ENCODE measurements at places on chromosomes 3 and 15.

- no peak for ATAC-seq
Observed at GRCh38 chr15:29119847-29120246, 149.8 kb downstream of the NSMCE3 start.

DNA sequence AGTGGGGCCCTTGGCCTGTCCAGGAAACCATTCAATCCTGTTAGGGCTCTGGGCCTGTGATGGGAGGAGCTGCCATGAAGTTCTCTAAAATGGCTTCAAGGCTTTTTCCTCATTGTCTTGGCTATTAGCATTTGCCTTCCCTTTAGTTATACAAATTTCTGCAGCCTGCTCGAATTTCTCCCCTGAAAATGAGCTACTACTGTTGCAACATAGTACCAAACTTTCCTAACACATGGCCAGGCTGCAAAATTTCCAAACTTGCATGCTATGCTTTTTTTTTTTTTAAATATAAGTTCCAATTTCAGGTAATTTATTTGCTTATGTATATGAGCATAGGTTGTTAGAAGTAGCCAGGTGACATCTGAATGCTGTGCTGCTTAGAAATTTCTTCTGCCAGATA lies 560.8 kb upstream of the TBL1XR1 start:
- no peak for ATAC-seq

GRCh38 chr3:66133050-66133757 lies 87.6 kb upstream of the SLC25A26 start:
- ATAC-seq: peak; percentile 92

DNA sequence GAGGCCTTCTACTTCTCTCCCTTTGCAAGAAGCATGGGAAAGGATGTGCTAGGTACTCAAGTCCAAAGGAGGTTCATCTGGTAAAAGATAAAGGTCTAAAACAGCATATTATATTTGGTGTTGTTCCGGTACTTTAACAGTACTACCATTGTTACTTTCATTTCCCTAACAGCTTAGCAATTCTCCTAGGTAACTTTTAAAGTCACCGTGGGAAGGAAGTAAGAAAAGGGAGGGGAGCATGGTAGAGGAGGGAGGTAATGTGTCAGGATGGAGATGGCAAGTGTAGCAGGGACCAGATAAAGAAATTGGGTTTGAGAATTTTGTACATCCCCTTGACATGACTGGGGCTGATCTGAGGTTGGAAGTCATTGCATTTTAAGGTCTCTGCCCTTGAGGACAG lies 89.4 kb upstream of the SKOR1 start:
- ATAC-seq: no peak

DNA sequence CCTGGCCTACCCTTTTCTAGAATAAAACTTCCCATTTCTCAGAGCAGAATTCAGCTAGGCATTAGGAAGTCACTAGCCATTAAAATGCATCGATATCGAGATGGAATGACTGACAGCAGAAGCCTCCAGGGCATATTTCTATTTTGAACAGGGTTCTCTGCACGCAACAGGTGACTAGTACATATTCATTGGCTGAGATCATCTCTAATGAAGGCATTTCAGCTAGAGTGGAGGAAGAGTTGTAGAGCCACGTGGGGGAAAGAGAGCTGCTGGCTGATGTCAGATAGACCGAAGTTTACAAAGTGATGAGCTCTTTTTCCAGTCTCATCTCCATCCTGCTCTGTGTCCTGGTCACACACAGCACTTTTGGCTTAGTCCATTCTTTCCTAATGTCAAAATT lies 7.5 kb downstream of the TMEM40 start:
- no peak for ATAC-seq

DNA sequence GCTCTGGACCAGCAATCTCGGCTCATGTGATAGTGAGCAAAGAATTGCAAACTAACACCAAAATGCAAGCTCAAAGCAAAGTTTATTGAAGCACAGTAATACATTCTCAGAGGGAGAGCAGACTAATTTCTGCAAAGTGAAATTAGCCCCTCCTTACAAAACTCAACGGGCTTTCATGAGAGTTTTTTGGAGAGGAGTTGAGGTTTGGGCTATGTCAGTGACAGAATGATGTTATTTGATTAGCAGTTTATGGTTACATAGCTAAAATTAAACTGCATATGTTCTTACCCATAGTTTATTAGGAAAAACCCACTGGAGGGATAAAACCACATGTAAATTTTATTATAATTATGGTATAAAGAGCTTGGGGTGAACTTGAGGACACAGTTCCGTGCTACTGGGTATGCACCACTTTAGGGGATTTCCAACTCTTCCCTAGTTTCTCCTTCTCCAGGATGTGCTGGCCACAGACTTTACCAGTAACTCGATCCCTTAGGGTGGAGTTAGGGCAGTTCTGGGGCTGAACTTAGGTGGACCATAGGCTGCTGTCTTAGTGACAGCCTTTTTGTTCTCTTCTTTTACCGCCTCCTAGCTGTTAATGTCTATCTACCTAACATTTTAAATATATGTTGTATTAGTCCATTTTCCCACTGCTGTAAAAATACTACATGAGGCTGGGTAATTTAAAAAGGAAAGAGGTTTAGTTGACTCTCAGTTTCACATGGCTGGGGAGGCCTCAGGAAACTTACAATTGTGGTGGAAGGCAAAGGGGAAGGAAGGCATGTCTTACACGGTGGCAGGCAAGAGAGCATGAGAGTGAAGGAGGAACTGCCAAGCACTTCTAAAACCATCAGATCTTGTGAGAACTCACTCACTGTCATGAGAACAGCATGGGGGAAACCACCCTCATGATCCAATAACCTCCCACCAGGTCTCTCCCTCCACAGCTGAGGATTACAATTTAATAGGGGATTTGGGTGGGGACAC lies 8.9 kb upstream of the AADACL2 start:
- no peak for ATAC-seq

- peak; percentile 5 for ATAC-seq
Observed at GRCh38 chr15:64912379-64913325, 950 bp downstream of the ANKDD1A start.

GRCh38 chr3:185477316-185477715 lies 21.5 kb downstream of the TMEM41A start:
- ATAC-seq: no peak

GRCh38 chr3:140386357-140387100 lies 291.3 kb upstream of the TRIM42 start:
- ATAC-seq: no peak

DNA sequence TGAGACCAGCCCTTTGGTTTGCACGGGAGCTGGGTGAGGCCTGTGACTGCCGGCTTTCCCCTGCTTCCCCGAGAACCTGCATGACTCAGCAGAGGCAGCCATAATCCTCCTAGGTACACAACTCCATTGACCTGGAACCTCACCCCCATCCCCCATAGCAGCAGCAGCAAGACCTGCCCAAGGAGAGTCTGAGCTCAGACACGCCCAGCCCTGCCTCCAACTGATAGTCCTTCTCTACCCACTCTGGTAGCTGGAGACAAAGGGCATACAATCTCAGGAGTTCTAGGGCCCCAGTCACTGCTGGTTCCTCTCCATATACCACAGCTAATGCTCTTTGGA lies 141.0 kb upstream of the ARHGEF26 start:
- ATAC-seq: no peak

DNA sequence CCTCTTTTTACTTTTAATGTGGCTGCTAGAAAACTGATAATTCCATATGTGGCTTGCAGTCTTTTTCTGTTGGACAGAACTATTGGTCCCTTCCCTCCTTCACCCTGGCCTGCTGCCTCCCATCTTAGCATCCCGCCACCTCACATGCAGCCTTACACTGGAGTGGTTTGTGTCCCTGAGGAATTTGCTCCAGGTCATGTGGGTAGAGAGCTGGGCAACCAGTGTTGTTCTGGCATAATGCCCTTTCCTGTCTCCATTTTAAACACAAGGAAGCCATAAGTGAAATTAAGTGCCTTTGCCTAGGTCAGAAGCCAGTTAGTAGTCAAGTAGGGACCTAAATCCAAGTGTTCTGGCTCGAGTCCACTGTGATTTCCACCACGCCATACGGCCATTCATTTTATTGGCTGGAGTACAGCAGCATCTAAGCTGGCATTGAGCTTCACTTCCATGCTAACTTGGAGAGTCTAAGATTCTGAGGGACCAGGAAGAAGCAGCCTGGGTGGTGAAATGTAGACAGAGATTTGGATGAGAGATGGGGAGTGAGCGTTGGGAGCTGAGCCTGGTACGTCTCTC lies 46.0 kb upstream of the PLXNA1 start:
- no peak for ATAC-seq

DNA sequence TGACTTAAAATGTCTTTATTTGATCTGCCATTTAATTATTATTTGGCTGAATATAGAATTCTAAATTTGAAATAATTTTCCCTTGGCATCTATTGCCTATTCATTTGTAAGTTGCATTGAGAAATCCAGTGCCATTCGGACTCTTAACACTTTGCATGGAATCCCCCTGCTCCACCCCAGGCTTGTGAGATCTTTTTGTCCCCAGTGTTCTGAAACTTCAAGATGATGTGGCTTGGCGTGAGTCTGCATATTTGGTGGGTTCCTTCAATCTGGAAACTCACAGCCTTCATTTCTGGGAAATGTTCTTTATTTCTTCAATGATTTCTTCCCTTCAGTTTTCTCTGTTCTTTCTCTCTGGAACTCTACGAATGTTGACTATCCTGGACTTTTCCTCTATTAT lies 83.8 kb upstream of the BLM start:
- no peak for ATAC-seq

GRCh38 chr15:40238532-40239403 lies at the start of gene PAK6:
TSS of gene PAK6 (plus strand) at chr15:40239063. CDS start at chr15:40264786, 25,723 bp downstream.
- peak; percentile 73 for ATAC-seq

- ATAC-seq: no peak
Observed at GRCh38 chr3:143529018-143529478, 319.2 kb downstream of the SLC9A9 start.

DNA sequence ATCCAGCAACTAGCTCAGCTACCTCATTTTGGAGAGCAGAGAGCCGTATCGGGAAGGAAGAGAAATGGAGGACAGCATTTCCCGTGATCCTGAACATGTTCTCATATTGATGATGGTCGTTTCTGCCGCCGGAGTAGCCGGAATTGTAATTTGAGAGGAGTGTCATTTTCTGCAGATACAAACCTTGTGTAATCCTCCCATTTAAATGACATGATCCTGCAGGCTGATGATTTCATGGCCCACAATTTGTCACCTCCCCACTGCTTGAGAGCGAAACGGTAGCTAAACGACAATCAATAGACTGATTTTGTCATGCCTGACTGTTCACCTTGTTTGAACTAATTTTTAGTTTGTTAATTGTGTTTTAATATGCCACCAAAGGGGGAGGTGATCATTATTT lies 126.5 kb upstream of the CNTN6 start:
- no peak for ATAC-seq

DNA sequence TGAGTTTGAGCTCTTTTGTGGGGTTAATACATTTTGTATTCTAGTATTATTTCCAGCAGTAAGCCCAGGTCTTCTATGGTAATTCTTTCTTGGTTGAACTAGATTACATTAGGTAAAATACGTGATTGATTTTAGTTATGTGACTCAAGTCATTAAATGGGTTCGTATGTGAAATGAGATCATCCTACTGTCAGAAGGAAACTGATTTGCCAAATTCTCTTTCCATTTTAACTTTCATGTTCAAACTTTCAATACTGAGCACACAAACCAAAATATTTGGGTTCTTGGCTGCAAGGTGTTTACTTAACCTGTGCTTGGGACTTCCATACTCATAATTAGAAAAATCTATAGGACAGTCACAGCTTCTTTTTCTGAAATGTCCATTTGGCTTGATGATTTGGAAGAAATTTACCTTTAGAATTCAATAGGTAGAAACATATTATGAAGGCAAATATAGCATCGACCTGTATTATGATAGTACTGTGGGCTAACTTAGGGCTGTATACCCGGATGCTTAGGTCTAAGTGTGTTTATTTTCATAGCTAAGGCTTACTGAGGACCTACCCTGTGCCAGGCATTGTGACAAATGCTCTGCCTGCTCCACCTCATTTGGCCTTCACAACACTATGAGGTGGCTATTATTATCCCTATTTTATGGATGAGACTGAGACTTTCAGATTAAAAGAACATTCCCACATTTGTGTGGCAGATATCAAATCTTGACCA lies 631.8 kb upstream of the GRM7 start:
- ATAC-seq: no peak

DNA sequence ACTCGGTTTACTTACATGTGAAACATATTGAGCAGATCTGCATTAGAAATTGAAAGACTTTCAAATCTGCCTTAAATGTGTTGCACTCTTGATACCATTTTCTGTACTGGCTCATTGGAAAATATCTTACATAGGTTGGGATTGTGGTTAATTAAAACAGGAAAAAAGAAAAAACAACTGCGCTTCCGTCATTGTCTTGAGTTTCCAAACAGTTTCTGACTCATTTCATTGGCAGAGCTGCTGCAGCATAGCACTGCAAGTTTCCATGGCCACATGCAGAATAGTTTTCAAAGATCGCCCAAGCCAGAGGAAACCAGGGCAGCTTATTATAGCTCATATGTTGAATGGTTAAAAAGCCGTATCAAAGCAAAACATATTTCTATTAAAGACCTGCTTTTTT lies 446.6 kb upstream of the BCHE start:
- peak; percentile 90 for ATAC-seq

- no peak for ATAC-seq
Observed at GRCh38 chr3:182226995-182227394, 515.3 kb downstream of the SOX2 start.

DNA sequence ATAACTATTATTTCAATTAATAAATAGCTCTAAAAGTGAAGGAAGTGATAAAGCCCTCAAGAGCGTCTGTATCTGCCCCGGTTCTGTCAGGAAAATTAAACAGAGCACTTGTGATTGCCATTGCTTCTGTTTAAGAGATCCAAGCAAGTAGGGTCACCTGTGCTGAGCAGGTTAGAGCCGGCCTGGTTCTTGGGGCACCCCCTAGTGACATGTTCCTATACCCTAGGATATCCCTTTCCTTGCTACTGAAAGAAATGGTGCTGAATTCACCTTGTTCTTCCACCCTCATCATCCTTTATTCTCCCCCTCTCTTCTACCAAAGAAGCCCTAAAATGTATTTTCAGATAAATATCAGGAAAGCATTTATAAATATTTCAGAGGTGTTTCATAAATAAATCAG lies 323.5 kb downstream of the RORA start:
- no peak for ATAC-seq

GRCh38 chr3:113271594-113272384 lies 60.4 kb downstream of the BOC start:
- no peak for ATAC-seq

- ATAC-seq: no peak
Observed at GRCh38 chr3:63056932-63057331, 181.7 kb upstream of the CADPS start.

GRCh38 chr3:101042996-101043686 lies 49.9 kb upstream of the ABI3BP start:
- ATAC-seq: peak; percentile 69

DNA sequence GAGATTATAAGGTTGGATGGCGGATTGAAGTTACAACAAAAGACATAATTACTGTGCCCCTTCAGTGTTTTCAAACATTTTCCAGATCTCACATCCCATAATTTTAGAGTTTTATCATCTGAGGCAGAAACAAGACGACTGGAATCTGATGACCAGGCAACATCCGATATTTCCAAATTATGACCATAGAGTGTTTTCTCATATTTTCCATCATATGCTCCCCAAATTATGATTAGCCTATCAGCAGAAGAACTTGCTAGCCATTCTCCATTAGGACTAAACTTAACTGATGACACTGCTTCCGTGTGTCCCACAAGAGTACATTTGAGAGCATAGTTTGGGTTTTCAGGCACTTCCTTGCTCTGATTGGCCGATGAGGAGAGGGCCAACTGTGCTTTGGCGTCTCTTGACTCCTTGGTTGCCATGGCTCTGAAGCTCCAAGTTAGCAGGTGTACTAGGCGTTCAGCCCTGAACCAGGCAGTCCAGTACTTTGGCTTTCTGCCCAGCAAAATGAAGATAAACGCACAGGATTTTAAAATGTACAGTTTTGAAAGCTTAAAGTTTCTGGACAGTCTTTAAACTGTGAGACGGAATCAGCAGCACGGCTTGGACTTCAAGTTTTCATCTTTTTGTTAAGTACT lies 638 bp downstream of the WDR5B start:
- peak; percentile 67 for ATAC-seq
